ENCODE measurements at places on chromosomes 4 and X. TPM values are rescaled to one million over a fixed set of nuclear protein-coding genes. Genes with fewer than 3 reads are reported as not detected.

The MTNR1A gene
- total RNA-seq = 1.6 TPM

The GAGE12C gene
- total RNA-seq = not detected

The PABPC5 gene
- total RNA-seq = 0.26 TPM

GRCh38 chr4:74523096-74523495 is 78.2 kb downstream of the AREG start:
- DNase-seq = no peak

DNA sequence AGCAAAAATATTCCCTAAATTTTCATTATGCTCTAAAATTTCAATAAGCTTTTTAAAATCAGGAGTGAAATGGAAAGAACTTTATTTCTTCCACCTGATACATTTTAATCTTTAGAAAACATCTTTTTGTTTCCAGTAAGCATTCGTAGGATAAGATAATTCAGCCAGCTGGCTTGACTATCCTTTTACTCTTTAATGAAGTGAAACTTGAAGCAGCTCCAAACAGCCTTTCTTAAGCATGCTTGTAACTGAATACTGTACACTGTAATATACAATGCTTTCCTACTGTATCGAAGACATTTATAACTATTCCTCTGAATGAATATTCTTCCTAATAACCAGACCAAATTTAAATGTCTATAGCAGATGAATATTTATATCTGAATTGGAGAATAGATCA is 98.8 kb downstream of the KLHL4 start:
- DNase-seq = no peak

DNA sequence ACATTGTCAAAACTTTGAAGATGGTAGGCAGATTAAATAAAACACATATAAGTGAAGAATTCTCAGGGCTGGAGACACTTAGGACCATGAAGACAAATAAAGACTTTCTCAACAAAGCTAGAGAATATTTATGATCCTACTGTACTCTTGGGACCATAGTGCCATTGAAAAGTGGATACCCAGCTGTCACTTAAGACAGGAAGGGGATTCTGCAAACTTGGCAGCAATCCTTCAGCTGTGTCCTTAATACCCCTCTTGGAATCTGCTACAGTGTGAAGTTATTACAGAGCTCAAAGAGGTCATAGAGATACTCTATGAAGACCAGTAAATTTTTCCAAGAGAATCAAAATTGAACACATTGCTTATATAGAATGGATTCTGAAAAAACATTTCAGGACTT is 24.3 kb downstream of the PDE5A start:
- DNase-seq = no peak

- no peak for DNase-seq
These were observed 49.5 kb downstream of the GPR50 start for GRCh38 chrX:151225843-151226242.

- DNase-seq = peak; percentile 63
These were observed 32.9 kb upstream of the PDGFC start for GRCh38 chr4:157004279-157005161.

DNA sequence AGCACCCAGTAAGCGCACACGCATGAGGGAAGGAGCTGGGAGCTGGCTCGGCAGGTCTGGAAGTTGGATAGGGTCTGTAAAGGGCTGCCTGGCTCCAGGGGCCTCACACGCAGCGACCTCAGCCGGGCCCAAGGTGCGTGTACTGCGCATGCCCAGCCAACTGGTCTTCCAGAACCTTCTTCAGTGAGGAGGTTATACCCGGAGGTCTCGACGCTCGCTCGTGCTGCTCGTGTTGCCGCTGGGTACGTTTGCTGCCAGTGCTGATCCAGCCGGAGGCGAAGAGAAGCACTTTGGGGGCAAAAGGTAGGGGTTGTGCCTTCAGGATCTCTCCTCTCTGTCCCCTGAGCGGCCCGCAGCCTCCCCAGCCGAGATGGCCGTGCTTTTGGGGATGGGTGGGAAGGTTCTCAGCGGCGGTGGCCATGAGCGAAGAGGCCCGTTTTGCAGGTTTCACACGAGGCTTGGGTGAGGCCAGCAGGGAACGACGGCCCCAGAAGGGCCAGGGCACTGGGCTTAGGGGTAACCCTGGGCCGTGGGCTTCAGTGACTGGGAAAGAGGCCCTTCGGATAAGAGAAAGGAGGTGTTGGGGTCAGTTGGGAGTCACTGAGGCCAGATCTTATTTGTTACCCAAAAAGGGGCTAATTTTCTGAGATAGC is 3.8 kb upstream of the CXCL9 start:
- DNase-seq = no peak

- DNase-seq = no peak
These were observed at the start of gene TRO for GRCh38 chrX:54920610-54921426. TSS of gene TRO (plus strand) at chrX:54920824. CDS start at chrX:54922247, 1,423 bp downstream.

DNA sequence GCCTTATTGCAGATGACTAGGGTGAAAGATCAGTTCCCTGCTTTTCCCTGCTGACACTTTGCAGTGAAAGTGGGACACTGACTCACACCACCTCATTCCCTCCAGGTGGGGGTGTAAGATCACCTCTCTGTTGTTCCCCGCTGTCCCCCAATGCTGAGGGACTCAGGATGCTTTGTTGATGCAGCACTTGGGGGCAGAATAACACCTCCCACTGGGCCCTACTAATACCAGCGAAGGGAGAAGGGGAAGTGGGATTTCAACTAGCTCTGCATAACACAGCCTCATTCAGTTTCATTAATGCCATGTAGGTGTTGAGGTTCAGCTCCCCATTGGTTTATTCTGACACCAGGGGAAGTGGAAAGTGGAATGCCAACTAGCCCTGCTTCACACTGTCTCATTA is 43.6 kb upstream of the IL1RAPL2 start:
- DNase-seq = no peak

- peak; percentile 23 for DNase-seq
These were observed 20.6 kb downstream of the ZDHHC9 start for GRCh38 chrX:129823115-129823514.

- DNase-seq = no peak
These were observed 308.6 kb upstream of the GIMD1 start for GRCh38 chr4:106677213-106677612.

DNA sequence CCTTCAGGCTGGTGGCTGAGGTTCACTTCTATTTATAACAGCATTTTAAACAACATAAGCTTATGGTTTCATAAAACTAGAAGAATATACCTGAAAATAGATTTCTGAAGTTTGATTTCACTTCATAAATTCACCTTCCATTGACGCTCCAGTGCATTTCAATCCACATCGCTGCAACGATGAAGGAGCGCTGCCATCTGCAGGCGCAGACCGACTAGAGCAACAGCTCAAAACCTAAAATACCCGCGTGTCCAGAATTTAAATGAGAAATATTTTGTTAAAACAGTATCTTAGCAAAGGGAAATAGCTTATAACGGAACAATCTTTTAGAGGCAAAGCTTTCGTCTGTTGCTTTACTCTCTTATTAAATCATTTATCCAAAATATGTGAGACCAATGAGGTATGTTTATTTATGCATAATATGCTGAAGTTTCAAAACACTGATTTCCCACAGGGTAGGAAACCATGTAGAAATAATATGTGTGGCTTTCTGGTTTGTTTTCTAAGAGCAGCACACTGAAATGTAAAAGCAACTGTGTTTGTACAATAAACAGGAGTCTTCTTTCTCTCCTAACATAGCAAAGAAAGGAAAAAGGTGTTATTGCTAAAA is 816.4 kb upstream of the FRG1 start:
- no peak for DNase-seq

GRCh38 chrX:3449287-3449686 is 102.8 kb upstream of the MXRA5 start:
- no peak for DNase-seq

DNA sequence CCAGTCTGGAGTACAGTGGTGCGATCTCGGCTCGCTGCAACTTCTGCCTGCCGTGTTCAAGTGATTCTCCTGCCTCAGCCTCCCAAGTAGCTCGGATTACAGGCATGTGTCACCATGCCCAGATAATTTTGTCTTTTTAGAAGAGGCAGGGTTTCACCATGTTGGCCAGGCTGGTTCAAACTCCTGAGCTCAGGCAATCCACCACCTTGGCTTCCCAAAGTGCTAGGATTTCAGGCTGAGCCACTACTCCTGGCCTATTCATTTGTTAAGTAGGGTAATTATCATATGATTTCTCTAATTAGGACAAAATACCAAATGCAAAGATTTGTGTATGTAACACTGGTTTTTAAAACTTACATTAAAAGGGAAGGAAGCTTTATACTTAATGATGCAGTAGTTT is 137.8 kb downstream of the GPM6A start:
- no peak for DNase-seq

Measured in body of pancreas (tissue), 4 donors.